Occipital lobe (tissue), 3 donors: ENCODE measurements at places on chromosomes 3 and 15.

DNA sequence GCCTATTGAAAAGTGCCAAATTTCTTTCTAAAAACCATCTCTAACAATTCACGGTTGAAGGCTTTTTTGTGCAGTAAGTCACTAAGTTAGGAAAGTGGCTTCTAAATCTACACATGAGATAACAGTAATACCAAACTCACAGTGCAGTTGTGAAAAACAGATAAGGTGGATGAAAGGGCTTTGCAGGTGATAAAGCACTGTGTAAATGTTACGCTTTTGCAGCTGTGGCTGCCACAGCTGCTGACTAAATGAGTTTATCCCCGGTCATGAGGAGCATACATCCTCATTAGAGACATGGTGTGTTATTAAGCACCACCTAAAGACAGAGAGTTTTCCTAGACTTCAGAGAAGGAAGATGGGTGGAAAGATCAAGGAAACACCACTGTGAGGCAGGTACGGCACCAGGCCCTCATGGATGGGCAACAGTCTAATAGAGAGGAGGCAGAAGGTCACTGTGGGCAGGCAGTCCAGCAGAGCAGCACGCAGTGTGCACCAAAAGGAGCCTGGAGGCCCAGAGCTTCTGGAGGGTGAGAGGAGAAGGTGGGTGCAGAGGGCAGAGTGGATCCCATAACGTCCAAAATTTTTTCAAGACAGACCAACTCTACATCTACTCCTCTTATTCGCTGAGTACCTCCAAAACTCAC, 68.5 kb downstream of the FMN1 start:
- no peak for DNase-seq

GRCh38 chr3:108602249-108602934, 12.9 kb downstream of the DZIP3 start:
- peak; percentile 11 for DNase-seq

GRCh38 chr15:96807361-96807760, 476.9 kb downstream of the NR2F2 start:
- no peak for DNase-seq

DNA sequence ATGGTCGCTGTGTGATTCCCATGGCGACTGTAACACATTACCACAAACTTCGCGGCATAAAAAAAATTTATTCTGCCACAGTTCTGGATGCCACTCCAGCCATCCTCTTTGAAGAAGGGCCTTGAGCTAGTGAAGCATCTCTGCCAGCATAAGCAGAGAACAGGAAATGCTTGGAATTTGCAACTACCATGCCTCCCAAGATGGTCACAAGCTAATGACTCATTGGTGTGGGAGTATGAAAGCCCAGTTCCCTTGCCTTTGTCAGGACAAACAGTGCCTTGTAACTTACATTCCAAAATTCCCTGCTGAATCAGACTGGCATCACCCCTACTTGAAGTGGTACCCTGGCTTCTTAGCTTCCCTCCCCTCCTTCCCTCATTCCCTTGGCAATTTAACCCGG, 129.7 kb downstream of the PROS1 start:
- DNase-seq = peak; percentile 19

DNA sequence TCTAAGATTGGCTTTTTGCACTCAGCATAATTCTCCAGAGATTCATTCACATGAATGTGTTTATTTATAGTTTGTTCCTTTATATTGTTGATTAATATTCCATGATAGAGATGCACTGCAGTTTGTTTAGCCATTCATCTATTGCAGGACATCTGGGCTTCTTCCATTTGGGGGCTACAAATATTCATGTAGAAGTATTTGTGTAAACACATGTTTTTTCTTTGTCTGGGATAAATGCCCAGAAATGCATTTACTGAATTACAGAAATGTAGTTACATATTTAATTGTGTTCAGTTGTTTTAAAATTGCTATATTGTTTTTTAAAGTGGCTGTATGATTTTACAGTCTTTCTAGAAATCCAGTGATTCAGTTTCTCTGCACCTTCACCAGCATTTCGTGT, 635.0 kb downstream of the ZIC1 start:
- DNase-seq = no peak

- DNase-seq = no peak
Measured at GRCh38 chr3:197219619-197220018, 78.8 kb downstream of the DLG1 start.

DNA sequence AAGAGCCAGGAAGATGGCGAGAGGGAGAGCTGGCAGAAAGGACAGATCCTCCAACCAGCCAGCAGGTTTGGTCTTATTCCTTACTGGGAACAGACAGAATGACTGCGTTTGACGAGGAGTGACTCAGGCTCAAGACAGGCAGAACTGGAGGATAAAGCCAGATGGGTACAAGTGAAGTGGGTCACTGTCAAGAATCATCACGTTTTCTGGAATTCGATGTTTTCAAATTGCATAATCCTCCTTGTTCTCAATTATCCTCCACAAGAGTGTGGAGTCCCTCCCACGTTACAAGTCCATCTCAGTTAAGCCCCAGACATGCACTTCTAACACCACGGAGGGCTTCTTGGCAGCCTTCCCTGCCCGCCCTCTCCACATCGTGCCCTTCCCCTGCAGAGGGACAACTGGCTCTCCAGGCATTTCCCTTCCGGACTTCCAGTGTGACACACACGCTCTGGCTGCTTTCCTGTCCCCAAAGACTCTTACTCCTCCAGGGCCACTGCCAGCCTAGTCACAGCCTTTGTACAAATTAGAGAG, 183.1 kb downstream of the CHST2 start:
- no peak for DNase-seq
